ENCODE measurements at places on chromosomes 12 and 14.

GRCh38 chr14:33764876-33765650, 185.8 kb downstream of the EGLN3 start:
- peak; percentile 58 for DNase-seq

GRCh38 chr12:92551853-92552397, 150.9 kb upstream of the PLEKHG7 start:
- peak; percentile 50 for DNase-seq

GRCh38 chr14:23638414-23639047, 2.4 kb downstream of the DHRS2 start:
- no peak for DNase-seq

GRCh38 chr14:102074415-102074964, 12.4 kb downstream of the HSP90AA1 start:
- DNase-seq: no peak

GRCh38 chr12:57241402-57242310, 9.3 kb downstream of the STAC3 start:
- DNase-seq: no peak

DNA sequence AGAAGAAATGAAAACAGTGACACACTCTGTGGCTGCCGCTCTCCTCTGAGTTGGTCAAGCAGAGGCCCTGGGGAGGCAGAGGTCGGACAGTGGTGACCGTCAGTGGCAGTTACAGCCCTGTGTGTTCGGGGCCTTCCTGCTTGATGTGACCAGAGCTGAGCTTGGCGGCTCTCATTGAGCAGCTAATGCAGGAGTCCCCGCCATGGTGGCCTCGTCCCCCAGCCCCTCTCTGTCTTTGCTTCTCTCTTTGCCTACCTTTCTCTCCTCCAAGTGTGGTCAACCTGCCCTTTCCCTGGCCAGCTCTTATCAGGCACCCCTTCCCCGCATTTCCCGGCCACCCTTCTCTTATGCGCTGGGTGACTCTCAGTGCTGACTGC, 362.8 kb downstream of the CACNA1C start:
- no peak for DNase-seq

DNA sequence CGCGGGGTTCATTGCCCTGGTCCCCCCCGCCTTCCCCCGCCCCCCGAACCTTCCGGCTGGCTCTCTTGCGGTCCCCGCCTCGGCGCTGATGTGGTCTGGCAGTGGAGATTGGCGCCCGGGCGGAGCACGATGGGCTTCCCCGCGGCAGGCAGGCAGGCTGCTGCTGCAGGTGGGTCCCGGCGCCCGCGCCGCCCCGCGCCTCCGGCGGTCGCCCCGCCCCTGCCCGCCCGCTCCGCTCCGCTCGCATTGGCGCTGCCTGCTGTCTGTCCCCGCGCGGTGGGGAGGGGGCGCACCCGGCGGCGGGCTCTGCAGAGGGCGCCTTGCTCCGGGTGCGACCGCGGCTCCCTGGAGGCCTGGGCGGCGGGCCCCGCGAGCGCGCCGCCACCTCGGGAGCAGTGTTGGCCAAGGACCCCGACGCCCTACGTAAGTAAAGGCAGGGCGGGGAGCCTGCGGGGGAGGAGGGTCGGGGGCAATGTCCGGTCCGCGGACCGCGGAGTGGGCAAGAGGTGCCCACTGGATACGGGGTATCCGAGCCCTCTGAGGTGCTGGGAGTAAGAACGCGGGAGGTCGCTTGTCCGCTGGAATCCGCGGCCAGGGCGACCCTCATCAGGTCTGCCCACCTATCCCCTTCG, at the start of gene AKAP5:
Gene AKAP5 (plus strand): TSS at position 309 of the 632 bp plus-strand sequence. CDS start 2,896 bp downstream, outside the sequence.
- DNase-seq: peak; percentile 31

All from fibroblast of skin of right quadriceps (primary cell).